ENCODE measurements at places on chromosomes 4 and X.
A peak's percentile ranks its signal among the peaks of the same experiment; 100 is the strongest.

- no peak for DNase-seq
Observed at GRCh38 chrX:27998666-27999065, 17.4 kb upstream of the DCAF8L1 start.

GRCh38 chr4:155738548-155738947, 20.3 kb upstream of the GUCY1B1 start:
- no peak for DNase-seq

DNA sequence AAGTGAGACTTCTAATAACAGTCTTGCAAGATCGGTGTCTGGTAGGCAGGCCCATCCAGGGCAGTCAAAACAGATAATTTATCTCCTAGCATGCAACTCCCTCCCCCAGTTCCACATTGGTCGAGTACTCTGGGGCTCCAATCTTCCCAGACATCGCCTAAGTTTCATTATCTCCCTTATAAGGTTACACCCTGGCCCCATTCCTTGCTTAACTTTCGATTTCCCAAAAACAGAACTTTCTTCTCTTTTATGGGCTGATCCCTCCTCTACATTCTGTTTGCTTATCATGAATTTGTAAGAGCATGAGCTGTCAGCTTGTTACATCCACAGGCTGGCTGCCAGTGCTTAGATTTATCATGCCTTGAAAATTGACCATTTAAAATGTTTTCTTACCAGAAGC, 471.3 kb downstream of the TECRL start:
- DNase-seq: no peak

GRCh38 chr4:150569384-150569987, 12.5 kb upstream of the MAB21L2 start:
- DNase-seq: no peak

DNA sequence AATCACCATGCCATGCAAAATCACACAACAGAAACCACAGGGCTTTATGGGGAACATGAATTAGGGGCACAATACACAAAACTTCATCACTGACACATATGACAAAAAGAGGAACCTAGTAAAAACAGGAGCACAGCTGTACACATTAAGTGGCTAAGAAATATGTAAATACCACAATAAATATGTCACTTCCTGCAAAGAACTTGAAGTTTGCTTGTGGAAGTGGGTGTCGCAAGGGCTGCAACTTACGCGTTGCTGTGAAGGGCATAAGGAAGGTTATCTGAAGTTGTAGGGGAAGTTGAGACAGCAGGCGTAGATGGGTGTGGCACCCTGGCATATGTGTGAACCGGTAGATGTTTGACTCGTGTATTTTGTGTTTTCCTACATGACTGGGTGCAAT, 42.4 kb downstream of the CLCN4 start:
- DNase-seq: peak; percentile 89

- no peak for DNase-seq
Observed at GRCh38 chrX:56574861-56575260, 11.4 kb downstream of the UBQLN2 start.

DNA sequence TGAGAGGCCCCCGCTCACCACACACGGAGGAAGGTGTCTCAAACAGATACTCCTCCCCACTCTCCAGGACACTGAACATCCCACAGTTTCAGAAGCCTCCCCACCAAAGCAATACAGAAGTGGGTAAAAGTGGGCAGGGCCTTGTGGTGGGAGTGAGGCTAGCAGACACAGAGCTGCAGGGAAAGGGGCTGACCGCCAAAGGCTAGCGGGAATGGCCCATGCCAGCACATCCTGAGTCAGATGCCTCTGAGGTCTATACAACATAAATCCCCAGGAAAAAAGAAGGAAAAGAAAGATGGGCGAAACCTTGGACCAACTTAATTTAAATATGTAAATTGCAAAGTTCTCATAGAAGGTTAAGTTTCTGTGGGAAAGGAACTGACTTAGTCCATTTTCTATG, 21.9 kb upstream of the ARHGAP10 start:
- no peak for DNase-seq

GRCh38 chr4:128721896-128722295, 87.6 kb upstream of the JADE1 start:
- DNase-seq: no peak

DNA sequence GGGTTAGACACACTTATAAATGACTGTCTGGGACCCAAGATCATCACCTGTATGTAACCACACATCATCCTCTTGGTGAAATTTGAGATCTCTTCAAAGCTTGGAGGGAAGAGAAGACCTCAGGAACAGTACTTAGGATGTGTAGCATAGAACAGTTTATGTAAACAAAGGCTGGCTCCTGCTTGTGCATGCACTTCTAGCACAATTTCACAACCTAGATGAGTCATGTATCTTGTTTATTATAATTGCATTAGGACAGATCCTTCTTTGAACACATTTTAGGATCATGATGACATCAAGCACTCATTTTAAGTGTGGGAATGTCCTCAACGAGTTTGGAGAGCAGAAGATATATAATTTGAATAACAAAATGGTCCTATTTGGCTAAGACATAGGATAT, 26.3 kb upstream of the ZMAT1 start:
- DNase-seq: no peak

DNA sequence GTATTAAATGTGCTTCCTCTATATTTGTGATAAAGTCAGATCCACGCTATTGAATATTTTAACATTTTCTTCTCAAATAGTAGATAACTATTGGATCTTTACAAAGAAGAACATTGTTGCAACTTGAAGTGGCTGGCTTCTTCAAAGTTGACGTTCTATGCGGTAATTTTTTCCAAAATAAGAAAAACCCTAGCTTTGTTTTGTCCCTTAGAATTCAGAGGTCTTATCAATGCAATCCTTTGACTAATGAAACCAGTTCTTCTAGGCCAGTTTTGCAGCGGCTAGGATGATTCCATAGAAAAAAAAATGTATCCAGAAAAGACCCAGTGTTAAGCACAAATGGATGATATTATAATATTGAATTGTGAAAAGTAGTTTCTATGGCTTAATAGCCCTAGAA, 89.6 kb downstream of the ANTXR2 start:
- no peak for DNase-seq
